ENCODE measurements at places on chromosomes 13 and 19. TPM values are rescaled to one million over a fixed set of nuclear protein-coding genes. Genes with fewer than 3 reads are reported as not detected.

DNA sequence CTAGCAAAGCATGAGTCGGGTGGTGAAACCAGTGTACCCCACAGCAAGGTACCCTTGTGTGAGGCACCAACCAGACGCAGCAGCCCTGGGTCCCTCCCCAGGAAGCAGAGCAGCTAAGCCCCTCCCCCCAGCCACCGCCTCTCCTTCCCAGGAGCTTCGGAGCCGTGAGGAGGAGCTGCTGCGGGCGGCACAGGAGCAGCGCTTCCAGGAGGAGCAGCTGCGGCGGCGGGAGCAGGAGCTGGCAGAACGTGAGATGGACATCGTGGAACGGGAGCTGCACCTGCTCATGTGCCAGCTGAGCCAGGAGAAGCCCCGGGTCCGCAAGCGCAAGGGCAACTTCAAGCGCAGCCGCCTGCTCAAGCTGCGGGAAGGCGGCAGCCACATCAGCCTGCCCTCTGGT, 12.4 kb downstream of the TTC9B start:
- no peak for DNase-seq

GRCh38 chr13:34249546-34250039, 431.6 kb downstream of the RFC3 start:
- no peak for DNase-seq

- DNase-seq, result no peak
Measured at GRCh38 chr19:34260771-34261173, 6.4 kb downstream of the GARRE1 start.

DNA sequence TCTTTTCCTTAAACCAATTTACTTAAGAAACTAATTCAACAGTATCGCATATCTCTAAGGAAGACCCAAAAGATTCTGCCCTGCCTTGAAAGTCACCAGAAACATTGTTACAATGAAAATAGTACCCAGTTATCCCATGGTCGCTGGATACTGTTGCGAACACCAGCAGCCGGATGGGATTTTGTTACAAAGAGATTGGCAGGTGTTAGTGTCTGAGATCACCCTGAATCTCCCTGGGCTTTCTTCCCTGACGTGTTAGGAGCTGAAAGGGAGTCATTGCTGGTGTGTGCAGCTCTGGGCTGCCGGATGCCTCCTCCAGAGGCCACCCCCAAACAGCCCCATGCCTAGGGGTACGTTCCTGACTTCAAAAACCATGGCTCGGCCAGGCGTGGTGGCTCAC, 38.2 kb downstream of the PTPRS start:
- no peak for DNase-seq

GRCh38 chr19:53826876-53827275, 2.8 kb upstream of the NLRP12 start:
- no peak for DNase-seq

- DNase-seq, result no peak
Measured at GRCh38 chr13:42574435-42575311, 721 bp downstream of the TNFSF11 start.

DNA sequence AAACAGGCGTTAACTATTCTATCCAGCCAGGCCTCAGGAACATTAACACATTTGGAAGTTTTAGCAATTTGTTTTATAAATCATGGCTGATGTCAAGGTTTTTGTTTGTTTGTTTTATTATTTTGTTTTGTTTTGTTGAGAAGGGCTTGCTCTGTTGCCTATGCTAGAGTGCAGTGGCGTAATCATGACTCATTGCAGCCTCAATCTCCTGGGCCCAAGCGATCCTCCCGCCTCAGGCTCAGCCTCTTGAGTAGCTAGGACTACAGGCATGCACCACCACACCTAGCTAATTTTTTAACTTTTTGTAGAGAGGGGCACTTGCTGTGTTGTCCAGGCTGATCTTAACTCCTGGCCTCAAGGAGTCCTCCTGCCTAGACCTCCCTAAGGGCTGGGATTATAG, 28.3 kb downstream of the NUP58 start:
- DNase-seq, result no peak

GRCh38 chr19:13160557-13160956, 10.3 kb downstream of the IER2 start:
- DNase-seq, result no peak

GRCh38 chr19:869245-870177, 10.0 kb downstream of the CFD start:
- no peak for DNase-seq

DNA sequence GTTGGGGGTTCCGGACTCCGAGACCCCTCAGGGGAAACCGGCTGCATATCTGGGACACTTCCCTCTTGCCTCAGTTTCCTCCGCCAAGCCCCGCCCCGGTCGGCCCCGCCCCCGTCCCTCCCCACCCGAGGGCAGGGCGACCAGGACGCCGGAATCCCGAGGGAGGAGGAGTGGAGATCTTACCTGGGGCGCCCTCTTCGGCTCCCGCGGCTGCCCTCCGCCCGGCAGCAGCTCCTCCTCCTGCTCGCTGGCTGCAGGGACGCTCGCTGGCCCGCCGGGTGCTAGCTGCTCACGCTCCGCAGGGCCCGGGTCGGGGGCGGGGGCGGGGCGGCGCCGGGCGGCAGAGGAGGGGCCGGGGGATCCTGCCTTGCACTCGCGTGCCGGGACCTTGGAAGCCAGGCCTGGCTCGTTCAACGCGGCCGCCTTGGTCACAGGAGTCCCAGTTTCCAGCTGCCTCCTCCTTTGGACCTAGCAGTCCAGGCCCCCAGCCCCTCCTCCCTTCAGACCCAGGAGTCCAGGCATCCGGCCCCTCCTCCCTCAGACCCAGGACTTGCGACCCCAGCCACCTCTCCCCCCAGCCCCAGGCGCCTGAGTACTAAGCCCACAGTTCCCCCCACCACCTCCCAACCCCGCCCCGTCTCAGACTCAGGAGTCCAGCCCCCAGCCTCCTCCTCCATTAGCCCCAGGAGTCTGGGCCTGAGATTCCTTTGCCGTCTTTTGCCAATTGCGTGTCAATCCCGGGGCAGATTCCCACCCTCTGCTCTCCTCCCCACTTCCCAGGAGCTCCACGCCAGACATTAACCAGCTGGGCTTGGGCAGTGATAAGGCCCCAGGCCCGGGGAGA, at the start of gene NTF4:
NTF4 (minus strand) TSS at position 51 of the 844 bp plus-strand sequence. CDS start 2,821 bp downstream, outside the sequence.
- no peak for DNase-seq

DNA sequence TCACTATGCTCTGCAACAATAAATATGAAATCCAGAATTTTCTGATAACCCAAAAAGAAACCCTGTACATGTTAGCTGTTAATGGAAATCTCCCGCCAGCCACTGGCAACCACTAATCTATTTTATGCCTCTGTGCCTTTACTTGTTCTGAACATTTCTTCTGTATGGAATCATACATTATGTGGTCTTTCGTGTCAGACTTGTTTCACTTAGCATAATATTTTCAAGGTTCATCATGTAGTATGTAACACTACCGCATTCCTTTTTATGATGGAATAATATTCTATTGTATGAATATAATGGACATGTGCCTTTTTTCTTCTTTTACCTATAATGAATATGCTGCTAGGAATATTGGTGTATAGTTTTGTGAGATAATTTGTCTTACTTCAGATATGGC, 1123.3 kb downstream of the EFNB2 start:
- DNase-seq, result no peak

GRCh38 chr19:58181902-58182576, 822 bp upstream of the ZNF274 start:
- DNase-seq, result peak; percentile 45

- DNase-seq, result no peak
Measured at GRCh38 chr13:103299079-103299478, 232.9 kb upstream of the SLC10A2 start.

GRCh38 chr13:110046811-110047210, 260.1 kb downstream of the COL4A1 start:
- DNase-seq, result no peak

GRCh38 chr13:35530147-35530546, 53.7 kb upstream of the MAB21L1 start:
- DNase-seq, result no peak

- DNase-seq, result no peak
Measured at GRCh38 chr13:80151016-80151415, 189.9 kb downstream of the SPRY2 start.

- peak; percentile 36 for DNase-seq
Measured at GRCh38 chr19:17075864-17076542, 426 bp downstream of the MYO9B start.

- no peak for DNase-seq
Measured at GRCh38 chr13:100512422-100512821, 76.2 kb downstream of the GGACT start.

DNA sequence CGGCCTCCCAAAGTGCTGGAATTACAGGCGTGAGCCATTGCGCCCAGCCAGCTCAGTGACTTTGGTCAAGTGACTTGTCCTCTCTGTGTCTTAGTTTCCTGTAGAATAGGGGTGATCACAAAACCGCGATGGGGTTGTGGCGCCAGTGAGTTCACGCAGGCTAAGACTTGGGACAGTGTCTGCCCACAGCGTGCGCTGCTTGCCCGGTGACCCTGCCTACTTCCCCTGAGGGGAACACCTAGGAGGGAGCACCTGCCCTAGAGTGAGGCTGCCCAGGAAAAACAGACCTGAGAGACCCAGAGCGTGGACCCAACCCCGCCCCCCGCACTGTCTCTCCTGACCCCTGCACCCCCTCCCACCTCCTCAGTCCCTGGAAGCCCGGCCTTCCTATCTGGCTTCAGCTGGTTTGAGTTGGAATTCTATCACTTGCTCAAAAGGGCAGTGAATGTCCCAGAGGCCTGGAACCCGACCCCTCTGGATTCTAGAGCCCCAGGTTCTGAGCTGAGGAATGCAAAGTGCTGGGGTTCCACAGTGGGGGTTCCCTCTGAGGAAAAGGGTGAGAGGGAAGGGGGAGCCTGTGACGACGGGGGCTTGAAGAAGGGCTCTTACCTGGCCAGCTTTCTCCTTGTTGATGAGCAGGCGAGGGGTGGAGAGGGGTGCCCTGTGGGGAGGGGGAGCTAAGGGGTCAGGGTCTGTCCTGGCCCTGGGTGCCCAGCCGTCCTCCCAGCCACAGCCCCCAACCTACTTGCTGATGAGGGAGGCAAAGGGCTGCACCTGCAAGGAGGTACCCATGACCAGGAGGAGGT, 2.2 kb upstream of the RINL start:
- DNase-seq, result no peak

DNA sequence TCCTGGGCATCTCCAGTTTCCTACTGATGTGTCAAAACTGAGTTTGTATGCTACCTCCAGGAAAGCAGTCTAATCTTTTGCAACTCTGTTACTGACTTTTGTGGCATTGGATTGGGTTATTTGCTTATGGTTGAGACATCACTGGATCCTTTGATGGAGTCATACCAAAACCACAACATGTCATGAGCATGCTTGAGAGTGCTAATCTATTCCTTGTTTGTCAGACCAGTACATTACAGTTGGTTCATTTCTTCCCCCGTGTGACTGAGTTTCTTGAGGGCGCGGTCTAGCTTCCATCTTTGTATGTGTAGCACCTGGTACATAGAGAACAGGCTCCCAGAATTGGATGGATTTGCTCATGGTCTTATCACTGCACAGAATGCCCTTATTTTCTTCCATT, 43.2 kb downstream of the SUGT1 start:
- DNase-seq, result no peak

GRCh38 chr13:44379885-44380284, 6.3 kb downstream of the SERP2 start:
- DNase-seq, result no peak

GRCh38 chr13:64154514-64154913, 2738.9 kb upstream of the PCDH20 start:
- DNase-seq, result no peak

- DNase-seq, result no peak
Measured at GRCh38 chr13:37960427-37960826, 90.9 kb upstream of the TRPC4 start.

The FCHO1 gene
- 99.7 TPM for total RNA-seq

The IQCN gene
- total RNA-seq, result 7.4 TPM

The SIAH3 gene
- total RNA-seq, result 3.9 TPM

The DAPK3 gene
- 37.8 TPM for total RNA-seq

The SOX1 gene
- not detected for total RNA-seq
